ENCODE measurements at places on chromosomes 13 and 19.

- no peak for DNase-seq
Measured at GRCh38 chr13:48592688-48593049, 59.8 kb upstream of the RCBTB2 start.

- no peak for DNase-seq
Measured at GRCh38 chr13:24822640-24823039, 58.7 kb downstream of the RNF17 start.

- DNase-seq: no peak
Measured at GRCh38 chr19:38635483-38636399, 11.7 kb upstream of the ACTN4 start.

DNA sequence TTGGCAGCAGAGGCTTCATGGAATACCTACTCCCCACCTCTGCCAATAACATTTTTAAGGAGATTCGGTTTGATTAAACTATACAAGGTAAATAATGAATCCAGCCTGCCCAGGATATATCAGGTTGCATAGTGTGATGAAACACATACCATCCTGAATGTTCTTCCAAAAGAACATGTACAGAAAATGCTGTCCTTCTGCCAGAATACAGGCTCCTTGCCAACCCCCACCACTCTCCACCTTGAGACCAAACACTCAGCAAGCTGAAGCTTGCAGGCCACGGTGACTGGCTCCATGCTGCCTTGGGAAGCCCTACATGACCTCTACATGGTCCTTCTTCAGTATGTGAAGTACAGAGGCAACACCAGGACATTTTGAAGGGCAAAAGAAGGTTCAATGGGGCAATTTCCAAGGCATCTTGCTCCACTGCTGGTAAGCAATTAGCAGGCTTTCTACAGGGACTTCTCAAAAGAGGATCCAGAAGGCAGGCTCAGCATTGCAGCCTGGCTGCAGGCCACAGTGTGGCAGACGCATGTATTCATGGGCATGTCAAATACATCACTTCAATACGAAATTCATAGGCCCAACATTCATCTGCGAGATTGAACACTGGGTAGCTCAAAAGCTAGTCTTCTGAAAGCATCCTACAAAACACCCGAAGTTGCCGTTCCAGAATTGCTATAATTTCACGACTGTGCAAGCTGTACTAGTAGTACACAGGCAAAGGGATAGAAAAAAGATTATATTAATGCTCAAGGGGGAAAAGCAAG, 62.4 kb upstream of the SERP2 start:
- DNase-seq: no peak

GRCh38 chr13:31860002-31860401, 120.7 kb downstream of the RXFP2 start:
- no peak for DNase-seq

DNA sequence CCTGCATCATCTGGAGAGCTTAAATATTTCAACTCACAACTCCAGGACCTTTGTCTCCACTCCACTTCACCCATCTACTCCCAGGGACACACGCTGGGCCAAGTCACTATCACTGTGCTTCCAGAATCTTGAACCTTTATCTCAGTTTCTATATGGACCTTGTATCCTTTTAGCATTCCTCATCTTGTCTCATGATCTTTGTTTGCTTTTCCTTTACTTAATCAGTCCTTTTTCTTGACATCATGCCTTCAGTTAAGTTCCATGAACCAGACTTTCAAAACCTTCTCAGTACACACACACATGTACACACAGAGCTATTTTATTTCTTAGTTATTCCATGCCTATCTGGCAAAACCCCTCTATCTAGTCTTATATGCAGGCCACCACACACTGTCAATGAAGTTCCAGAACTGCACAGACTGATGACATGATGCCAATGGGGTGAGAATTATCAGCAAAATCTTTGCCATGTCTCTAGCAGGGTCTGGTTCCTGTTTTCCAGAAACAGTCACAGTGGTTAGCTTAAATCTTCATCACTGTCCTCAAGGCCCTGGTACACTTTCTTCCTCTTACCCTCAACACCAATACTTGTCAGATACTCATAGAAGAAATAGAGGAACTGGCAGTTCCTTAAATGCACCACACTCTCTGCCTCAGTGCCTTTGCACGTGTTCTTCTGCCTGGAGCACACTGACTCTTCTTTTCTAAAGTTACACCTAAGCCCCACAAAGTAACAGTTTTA, 77.6 kb upstream of the STARD13 start:
- DNase-seq: no peak

DNA sequence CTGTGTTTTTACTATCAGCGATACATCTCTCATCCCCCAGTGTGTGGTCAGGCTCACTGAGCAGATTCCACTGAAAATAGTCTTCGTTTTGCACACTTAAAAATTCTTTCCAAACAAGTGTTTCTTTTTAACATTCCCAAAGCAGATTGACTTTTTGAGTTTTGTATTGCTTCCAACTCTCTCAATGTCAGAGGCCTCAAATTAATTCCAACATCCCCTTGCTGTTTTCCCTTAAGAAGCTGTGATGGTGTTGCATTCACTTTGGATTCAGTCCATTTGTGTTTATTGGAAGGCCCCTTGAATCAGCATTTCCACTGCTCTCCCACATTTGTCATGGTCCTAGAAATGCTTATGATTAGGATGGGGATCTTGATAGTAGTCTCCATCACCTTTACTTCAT, 228.7 kb downstream of the KCNRG start:
- DNase-seq: no peak

DNA sequence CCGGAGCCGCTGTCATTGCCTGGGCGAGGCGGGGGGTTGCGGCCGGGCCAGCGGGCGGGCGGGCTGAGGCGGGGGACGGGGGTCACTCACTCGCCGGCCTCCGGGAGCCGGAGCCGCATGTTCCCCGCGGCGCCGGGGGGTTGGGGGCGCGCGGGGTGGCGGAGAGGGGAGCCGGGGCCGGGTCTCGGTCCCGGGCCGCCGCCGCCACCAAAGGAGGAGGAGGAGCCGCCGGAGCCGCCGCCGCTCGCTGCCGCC, 149 bp downstream of the MED26 start:
- DNase-seq: no peak

GRCh38 chr13:20473139-20473538, 52.5 kb downstream of the CRYL1 start:
- DNase-seq: no peak

DNA sequence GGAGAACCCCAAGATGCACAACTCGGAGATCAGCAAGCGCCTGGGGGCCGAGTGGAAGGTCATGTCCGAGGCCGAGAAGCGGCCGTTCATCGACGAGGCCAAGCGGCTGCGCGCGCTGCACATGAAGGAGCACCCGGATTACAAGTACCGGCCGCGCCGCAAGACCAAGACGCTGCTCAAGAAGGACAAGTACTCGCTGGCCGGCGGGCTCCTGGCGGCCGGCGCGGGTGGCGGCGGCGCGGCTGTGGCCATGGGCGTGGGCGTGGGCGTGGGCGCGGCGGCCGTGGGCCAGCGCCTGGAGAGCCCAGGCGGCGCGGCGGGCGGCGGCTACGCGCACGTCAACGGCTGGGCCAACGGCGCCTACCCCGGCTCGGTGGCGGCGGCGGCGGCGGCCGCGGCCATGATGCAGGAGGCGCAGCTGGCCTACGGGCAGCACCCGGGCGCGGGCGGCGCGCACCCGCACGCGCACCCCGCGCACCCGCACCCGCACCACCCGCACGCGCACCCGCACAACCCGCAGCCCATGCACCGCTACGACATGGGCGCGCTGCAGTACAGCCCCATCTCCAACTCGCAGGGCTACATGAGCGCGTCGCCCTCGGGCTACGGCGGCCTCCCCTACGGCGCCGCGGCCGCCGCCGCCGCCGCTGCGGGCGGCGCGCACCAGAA, 1.1 kb downstream of the SOX1 start:
- DNase-seq: no peak

DNA sequence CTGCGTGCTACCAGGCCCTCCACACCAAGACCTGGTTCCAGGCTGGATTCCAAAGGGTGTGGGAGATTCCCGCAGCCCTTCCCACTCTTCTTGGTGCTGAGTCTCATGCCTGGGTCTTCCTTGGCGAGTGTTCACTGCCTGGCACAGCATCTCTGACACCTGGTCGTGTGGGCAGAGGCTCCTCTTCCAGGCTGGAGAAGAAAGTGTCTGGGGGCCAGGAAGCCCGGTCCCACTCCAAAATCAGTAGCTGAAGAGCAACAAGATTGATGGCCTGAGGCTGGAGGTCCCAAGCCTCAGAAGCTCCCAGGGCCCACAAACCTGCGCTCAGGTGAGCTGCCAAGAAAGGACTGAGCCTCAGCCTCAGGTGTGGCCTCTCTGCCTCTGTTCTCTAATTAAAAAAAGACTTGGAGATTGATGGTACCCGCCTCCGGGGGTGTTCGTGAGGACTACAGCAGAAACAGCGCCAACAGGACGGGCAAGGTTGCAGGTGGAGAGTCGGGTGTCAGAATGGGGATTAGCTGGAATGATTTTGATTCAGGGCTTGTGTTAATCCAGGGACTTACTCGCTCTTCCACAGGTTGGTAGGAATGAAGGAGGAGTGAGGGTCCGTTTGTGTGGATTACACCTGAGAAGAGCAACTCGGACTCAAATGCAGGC, 217.5 kb downstream of the TEX29 start:
- no peak for DNase-seq

DNA sequence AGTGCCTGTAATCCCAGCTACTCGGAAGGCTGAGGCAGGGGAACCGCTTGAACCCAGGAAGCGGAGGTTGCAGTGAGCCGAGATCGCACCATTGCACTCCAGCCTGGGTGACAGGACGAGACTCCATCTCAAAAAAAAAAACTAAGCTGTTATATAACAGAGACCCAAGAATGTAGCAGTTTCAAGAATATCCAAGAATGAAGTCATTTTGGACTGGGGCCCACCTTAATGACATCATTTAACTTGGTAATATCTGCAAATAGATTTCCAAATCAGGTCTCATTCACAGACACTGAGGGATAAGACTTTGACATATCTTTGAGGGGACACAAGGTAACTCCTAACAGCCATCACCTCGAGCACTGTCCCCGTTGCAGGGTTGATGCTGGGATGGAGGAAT, 36.5 kb upstream of the MRI1 start:
- no peak for DNase-seq

DNA sequence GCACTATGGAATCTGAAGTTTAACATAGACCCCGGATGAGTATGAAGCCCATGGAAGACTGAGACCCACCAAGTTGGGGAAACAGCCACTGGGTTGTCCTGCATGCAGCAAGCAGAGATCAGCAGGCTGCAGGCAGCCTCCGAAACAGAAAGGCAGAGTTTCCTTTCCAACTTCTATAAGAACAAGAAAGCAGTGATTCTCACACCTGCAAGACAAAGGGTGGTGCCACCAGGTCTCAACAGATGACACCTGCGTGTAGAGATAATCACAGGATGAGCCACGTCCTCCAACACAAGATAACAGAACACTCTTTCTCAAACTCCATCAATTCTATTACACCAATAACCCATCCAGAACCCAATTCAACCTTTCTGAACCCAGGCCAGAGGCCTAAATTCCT, 457.9 kb downstream of the FOXO1 start:
- no peak for DNase-seq

DNA sequence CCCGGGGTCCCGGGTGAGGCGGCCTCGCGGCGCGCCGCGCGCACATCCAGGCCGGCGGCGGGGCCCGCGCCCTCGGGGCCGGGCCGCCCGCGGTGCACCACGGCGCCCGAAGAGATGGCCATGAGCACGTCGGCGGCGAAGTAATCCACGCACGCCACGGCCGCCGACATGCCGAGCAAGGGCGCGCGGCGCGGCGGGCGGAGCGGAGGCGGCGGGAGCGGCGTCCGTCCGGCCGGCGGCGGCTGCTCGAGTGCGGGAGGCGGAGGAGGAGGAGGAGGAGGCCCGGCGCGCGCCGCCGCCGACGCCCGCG, at the start of gene KLF16:
Gene KLF16, minus strand, starts transcription at position 252 of the 310 bp plus-strand sequence. Its CDS starts 82 bp downstream, at position 170.
- DNase-seq: no peak

DNA sequence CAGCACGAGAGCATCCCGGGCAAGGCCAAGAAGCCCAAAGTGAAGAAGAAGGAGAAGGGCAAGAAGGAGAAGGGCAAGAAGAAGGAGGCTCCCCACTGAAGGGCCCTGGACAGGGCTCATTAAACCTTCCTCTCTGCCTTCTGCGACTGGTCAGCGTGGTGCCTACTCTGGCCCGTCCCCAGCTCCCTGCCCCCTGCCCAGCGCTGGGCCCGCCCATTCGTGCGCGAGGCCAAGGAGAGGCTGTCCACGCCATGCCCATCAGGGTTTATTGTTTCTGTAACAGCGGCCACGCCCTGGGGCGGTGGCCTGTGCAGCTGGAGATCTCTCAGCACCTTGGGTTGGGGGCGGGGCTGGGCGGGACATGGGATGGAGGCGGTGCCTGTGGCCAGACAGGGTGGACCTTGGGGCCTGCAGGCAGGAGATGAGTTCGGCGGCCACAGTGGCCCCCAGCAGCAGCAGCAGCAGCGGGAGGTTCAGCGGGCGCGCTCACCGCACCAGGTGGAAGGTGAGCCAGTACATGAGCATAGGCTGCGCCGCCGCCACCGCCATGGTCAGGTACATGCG, 897 bp downstream of the C19orf33 start:
- no peak for DNase-seq

DNA sequence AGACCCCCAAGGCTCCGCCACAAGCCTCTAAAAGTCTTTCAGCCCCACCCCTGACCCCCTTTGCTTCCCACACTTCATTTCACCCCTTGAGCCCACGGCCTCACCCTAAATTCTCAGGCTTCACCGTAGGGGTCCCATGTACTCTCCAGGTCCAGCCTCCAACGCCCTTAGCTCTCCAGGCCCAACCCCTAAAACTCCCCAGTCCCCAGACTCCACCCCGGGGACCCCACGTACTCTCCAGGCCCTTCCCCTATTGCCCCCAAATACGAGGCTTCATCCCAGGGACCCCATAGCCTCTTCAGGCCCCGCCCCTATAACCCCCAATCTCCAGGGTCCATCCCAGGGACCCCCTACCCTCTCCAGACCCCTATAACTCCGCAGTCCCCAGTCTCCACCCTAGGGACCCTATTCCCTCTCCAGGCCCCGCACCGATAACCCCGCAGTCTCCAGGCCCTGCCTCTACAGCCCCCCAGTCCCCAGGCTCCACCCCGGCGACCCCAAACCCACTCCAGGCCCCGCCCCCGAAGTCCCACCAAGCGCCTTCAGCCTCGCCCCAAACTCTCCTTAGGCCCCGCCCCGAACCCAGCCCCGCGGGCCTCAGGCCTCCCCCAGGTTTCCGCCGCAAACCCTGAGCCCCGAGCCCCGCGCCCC, 619 bp downstream of the MED16 start:
- DNase-seq: no peak

DNA sequence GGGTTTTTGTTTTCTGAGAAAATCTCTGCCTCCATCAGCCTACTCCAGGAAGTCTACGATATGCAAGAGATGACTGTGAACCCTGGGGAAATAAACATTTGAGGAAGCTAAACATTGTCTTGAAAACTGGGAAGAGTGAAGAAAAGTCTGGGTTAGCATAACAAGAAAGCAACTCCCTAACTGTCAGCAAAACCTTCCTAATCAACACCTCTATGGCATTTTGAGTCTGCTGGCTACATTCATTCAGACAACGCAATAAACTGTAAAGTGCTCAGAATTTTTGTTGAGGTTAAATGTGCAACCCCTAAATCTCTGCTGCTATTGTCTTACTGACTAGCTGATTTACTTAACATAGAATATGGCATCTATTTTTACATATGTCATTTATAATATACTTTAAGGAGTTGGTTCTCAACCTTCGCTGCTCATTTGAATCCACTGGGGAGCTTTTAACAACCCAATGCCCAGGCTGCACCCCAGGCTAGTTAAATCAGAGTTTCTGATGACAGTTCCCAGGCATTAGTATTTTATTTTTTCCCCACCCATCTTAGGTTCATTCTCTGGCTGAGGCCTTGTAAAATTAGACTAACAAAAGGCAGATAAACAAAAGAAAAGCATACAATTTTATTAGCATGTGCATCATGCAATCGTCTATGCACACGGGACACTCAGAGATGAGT, 45.3 kb upstream of the SERTM1 start:
- no peak for DNase-seq

- DNase-seq: no peak
Measured at GRCh38 chr13:46288570-46289259, 77.0 kb downstream of the LRRC63 start.

Measured in activated naive CD8-positive, alpha-beta T cell treated with anti-CD3 and anti-CD28 coated beads, Interleukin-2, amount 50 U/mL, for 16 hours (primary cell).